Kasumi-1 (cell line): ENCODE measurements at places on chromosomes 3 and 15.

DNA sequence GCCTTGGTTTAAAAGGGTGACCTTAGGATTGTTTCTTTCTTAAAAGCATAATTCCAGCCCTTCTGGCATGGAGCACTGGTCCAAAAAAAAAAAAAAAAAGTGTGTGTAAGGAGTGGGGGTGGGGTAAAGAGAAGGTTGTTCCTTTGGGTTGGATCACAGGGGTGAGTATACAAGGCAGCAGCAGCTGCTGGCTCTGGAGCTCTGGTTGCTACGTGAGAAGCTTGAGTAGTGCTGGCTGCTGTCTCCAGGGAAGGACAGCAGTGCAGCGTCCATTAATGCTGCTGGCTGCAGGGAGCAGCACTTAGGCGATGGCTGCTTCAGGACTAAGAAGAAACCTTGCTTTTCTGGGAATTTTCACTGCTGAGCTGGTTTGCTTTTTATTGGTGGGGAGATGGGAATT, 2.3 kb downstream of the SETD5 start:
- DNase-seq, result peak; percentile 35

DNA sequence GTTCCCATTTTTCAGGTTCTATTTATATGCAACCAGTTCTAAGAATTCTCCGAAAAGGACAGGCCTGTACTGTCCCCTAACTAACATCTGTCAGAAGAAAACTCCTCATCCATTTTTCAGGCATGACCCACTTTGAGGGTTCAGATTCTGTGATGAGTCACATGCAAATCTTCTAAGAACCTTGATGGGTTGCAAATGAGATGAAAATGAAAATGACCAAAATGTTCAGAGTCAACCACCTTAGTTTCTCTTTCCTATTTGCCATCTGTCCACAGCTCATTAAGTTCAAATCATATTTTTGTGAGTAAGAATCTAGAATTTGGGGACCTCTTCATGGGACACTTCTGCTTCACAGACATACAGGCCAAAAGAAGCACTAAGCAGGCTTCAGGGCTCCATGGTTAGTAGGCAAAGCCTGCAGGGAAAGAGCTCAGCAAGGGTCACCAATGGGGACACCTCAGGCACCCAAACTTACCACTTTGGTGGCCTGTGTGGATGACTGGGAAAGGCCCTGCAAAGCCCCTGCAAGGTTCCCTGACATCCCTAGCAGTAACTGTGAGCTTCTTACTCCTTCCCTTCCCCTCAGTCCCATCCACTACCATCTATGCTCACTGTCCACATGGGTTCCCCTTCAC, 122.0 kb downstream of the WDR76 start:
- DNase-seq, result no peak

DNA sequence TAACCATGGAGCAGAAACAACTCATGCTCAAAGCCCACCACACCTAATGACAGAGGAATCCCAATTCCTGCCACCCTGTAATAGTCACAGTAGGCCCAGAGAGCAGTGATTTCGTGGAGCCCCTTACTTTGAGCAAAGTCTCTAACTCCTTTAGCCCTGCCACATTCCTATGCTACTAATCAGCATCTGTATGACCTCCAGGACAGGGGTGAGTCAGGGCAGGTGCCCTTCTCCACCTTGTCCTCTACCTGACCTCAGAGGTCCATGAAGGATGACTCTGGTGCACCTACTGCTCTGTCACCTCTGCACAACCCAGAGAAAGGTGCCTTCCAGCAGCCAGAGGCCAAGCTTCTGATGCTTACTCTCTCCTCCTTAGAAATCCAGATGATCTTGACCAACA, 6.1 kb upstream of the SCG3 start:
- no peak for DNase-seq

- no peak for DNase-seq
Measured at GRCh38 chr15:61175024-61175423, 54.1 kb downstream of the RORA start.

DNA sequence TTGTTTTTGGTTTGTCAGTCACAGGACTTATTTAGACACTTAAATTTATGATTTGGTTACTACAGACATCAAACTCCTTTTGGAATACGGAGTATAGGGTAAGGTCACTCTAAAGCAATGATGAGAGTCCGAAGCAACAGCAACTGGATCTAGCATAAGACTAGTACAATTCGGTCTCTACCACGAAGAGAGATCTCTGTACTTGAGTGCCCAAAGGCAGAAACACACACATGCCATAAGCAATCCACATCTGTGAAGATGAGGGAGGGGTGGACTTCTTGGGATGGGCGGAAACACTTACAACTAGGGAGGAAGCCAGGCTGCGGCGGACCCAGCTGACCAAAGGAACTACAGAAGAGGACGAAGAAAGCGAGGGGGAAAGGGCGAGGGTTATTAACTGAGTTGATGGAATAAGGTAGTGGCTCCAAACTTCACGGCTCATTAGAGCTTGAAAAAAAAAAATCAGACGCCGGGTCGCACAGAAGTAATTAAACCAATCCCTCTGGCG, 595 bp downstream of the DPH6 start:
- DNase-seq, result peak; percentile 31

GRCh38 chr3:12719541-12719940, 39.5 kb downstream of the TMEM40 start:
- no peak for DNase-seq

GRCh38 chr3:160757233-160758106, 1.4 kb downstream of the PPM1L start:
- no peak for DNase-seq

GRCh38 chr3:110344897-110345767, 726.5 kb upstream of the NECTIN3 start:
- no peak for DNase-seq

DNA sequence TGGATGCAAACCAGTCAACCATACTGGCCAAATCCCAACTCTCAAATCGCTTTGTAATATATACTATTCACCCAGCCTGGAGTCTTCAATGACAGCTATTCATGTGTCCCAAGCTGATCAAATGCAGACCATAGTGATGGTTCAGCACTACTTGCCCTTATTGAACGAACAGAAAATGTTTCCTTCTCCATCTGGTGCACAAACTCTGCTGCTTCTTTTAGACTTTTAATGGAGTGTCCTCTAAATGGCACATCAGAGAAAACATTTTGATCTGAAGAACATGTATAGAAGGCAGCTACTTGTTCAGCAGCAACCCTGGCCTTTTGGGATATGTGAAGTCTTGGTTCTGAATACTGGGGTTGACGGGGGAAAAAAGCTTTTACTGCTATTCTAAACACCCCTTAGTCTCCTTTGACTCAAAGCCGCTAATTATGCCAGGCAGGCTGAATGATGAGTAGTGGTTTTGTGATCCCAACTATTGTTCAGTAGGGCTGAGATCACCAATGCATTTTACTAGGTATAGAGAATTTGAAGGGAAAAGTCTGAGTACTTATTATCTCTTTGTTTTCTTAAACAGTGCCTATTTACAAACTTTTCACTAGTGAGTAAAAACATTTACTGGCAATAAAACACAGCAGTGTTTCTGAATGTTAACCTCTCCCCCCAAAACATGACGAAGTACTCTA, 781.2 kb downstream of the ROBO1 start:
- DNase-seq, result no peak

DNA sequence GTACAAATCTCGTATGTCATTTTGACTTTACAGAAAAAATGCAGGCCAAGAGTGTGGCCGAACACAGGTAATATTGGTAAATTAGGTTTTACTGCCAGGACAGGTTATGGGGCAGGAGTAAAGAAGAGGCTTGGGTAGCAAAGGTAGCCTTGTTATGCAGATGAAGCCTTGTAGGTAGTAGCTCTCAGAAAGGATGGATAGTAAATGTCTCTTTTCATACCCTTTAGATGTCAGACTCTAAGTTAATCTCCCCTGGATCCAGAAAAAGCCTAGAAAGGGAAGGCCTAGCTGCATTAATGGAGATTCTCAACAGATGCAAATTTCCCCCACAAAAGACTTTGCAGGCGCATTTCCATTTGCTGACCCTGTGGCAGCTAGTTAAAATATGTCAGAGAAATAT, 1445.1 kb upstream of the CADM2 start:
- DNase-seq, result no peak

DNA sequence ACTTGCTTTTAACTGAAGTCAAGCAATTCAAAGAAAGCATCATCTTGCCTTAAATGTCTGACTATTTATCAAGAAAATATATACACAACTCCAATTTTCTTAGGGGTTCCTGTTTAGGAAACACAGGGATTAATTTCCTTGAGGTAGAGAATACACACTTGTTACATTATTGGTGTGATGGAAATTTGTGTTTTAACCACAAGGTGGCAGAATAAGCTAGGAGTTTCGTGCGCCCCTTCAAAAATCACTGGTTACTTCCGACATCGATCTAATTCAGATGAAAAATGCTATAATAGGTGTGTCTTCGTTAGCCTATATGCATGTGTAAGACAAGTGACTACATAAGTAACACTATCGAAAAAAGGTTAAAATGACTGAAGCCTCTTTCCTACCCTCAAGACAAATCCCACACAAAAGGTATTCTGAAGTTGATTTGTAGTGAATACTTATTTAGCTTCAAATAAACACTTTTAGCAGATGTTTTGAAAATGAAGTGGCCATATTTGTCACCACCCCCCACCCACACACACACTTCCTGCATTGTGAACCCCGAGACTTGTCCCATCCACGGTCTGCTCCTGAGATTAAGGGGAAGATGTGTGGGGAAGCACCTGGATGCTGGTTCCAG, 246.5 kb downstream of the ROBO1 start:
- peak; percentile 57 for DNase-seq

GRCh38 chr3:172253200-172253599, 195.1 kb downstream of the GHSR start:
- DNase-seq, result no peak

DNA sequence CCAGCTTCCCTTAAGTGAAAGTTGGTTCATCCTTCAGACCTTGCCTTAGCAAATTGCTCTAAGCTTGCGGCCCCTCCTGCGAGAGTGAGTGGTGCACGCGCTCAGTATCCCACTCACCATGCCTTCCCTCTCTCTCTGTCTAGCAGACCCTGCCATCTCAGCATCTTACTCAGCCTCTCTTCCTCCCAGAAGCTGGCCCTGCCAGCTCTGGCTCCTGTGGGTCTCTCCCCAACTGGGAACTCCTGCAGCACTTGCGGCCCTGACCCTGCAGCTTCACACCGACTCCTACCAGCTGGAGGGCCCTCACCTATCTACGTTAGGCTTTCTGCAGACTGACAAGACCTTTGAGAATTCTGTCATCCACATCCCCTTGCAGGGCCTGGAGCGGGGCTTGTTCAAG, 286.1 kb upstream of the TLE3 start:
- no peak for DNase-seq

DNA sequence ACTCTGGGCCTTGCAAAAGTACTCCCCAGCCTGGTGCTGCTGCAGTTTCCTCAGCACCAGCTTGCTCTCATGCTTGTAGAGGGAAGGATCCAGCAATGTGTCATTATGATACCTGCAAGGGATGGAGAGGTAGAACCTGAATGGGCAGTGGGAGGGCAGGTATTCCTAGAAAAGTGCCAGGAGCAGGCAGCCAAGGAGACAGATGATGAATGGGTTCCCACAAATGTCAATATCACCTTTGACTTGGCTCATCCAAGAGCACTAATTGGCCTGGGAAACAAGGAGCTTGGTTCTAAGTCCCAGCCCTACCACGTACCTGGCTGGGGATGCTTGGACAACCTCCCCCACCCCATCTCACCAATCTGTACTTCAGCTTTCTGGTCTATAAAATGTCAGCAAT, 9.4 kb downstream of the CILP start:
- no peak for DNase-seq

- DNase-seq, result peak; percentile 36
Measured at GRCh38 chr3:17195856-17196604, 311.3 kb downstream of the PLCL2 start.

DNA sequence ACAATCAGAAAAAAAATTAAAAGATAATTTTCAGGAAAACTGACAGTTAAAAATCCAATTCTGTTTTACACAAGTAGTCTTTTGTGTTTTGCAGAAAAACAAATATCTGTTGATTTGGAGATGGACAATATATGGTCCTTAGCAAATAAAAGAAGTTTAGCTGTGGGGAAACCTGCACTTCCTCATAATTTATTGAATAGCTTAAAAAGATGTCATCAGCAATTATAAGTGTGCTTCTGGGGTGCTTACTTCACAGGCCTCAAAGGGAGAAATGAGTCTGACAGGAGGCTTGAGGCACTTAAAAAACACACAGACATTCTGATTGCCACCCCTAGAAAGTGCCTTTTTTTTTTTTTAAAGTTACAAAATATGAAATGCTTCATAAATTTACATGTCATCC, 31.6 kb upstream of the CERS3 start:
- DNase-seq, result no peak

- DNase-seq, result no peak
Measured at GRCh38 chr3:42639192-42639591, 14.3 kb upstream of the ZBTB47 start.

DNA sequence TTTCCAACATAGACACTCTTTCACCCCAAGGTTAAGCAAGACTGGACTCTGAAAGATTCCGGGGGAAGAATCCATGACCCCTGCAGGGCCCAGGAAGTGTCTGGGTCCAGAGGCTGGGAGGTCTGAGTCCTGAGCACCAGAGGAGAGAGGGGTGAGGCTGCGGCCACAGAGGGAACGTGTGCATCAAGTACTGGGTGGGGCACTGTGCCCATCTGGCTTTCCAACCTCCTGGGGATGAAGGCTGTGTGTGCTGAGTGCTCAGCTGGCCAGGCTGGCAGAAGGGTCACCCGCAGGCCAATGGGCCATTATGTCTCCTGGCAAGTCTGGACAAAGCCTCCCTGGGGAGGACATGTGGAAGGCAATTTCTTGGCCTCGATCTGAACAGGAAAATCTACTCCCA, 3.3 kb downstream of the CHRNA3 start:
- no peak for DNase-seq

DNA sequence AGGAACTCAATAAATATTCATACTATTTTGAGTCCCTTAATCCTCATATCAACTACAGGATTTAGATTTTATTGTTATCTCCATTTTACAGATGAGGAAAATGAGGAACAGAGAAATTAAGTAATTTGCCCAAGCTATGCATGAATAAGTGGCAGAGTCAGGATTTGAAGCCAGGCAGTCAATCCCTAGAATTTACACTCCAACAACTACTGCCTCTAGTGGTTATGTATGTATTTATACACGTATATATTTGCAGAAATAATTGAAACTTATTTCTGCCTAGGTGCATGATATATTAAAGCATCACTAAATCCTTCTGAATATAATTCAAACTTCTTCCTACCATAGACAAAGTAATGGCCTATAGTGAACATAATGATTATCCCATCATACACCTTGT, 137.4 kb downstream of the SERPINI1 start:
- DNase-seq, result peak; percentile 39

GRCh38 chr3:113495035-113495434, 19.9 kb downstream of the SPICE1 start:
- peak; percentile 76 for DNase-seq

DNA sequence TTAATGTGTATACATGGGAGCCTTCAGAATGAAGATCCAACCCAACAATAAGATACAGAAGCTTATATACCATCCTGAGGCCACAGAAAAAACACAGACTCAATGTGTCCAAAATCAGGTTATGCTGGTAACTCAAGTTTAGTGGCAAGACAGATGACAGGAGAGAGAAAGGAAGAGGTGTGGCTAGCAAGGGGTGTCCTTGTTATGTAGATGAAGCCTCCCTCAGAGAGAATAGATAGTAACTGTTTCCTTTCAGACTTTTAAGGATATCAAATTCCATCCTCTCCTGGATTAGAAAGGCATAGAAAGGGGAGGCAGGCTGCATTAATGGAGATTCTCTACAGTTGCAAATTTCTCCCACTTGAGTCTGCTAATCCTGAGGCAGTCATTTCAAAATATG, 447.4 kb downstream of the GABRB3 start:
- DNase-seq, result no peak

- no peak for DNase-seq
Measured at GRCh38 chr3:140629357-140630137, 48.3 kb upstream of the TRIM42 start.

- DNase-seq, result no peak
Measured at GRCh38 chr15:87732976-87733375, 523.6 kb downstream of the NTRK3 start.
